ENCODE measurements at places on chromosomes 12 and 14.
A peak's percentile ranks its signal among the peaks of the same experiment; 100 is the strongest.

DNA sequence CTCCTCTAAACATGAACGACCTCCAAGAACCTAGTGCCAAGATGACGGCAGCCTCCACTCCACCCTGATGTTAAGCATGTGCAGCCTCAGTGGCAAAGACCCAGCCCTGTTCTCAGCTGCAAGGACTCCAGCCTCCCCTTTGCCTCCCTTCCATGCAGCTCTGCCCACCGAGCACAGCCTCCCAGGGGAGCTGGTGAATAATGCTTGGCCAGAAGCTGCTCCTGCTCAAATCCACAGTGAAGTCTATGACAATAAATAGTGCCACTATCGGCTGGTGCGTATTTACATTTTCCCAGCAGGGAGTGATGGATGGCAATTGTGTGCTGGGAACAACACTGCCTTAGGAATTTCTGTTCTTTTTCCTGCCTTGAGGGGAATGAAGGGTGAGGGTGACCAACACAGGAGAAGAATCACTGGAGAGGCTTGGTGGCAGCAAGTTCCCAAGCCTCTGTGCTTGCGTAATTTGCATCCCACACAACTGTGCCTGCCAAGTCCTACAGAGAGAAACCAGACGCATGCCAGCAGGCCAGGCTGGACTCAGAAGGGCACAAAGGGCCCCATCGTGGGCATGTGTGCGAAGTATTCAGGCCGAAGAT lies 29.9 kb upstream of the TC2N start:
- no peak for DNase-seq

DNA sequence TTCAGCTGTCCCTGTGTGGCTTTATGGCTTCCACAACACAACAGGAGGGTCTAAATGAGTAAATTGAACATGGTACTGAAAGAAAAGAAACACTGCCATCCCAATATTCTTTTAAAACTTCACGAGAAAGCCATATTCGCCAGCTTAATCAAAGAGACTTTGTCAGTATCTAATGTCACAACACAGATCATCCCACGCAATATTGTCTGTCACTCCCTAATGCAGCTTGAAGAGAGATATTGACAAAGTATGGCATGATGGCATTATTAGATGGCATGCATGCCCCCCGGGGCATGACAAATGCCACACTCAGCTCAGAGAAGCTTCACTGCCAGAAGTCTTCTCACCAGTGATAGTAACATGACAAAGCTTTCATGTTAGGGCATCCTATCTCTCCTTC lies 197.8 kb downstream of the TTC8 start:
- DNase-seq, result no peak

DNA sequence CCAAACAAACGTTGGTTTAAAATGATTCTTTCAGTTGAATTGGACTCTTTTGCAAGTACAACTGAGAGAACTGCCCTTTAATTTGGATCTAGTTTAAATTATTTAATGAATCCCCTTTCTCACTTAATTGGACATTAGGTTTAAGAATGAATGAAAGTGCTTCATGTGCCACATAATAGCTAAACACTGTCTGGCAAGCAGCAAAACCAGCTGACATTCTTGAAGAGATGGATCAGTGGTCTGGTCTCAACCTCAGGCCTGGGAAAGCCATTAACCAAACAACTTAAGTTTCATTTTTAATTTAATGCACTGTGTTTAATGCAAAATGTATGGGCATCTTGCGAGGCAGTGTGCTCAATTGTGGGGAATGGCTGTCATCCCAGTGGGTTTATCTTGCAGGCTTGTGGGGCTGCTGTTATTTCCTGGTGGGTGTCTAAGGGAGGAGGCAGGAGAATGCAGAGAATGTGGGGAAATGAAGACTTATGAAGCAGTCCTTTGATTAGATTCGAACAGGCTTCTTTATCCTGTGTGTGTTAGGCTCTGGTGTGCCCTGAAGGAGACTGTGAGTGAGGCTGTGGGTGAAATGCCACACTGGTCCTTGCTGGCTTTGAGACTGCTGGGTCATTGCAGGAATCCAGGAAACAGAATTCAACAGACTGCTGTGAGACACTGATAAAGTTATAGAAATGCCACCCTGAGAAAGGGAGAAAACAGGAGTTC lies 144.1 kb upstream of the PELI2 start:
- DNase-seq, result no peak

GRCh38 chr12:52848661-52849255 lies at the start of gene KRT78:
KRT78 (minus strand) TSS chr12:52848994; CDS start chr12:52848930, 64 bp downstream.
- DNase-seq, result no peak

DNA sequence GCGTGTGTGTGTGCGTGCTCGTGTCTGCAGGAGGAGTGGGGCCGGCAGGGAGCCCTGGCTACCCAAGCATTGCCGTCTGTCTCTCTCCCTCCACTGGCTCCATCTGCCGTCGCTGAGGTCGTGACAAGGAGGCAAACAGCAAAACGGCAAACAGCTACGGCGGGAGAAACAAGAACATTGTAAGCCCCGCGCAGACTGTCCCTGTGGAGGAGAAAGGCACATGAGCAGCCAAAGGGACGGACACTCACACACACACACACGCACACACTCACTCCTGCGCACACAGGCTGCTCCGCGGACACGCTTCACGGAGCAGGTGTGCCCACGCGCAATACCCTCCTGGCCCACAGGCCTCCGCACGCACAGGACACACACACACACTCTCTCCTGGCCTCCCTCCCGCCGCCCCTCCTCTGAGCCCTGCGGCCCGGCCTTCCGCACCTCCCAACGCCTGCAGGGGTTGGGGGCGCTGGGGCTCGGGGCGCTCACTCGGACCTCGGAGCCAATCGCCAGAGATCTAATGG lies 905 bp downstream of the CISTR start:
- DNase-seq, result no peak

- peak; percentile 30 for DNase-seq
These were observed 6.1 kb downstream of the METTL3 start for GRCh38 chr14:21505012-21505553.

DNA sequence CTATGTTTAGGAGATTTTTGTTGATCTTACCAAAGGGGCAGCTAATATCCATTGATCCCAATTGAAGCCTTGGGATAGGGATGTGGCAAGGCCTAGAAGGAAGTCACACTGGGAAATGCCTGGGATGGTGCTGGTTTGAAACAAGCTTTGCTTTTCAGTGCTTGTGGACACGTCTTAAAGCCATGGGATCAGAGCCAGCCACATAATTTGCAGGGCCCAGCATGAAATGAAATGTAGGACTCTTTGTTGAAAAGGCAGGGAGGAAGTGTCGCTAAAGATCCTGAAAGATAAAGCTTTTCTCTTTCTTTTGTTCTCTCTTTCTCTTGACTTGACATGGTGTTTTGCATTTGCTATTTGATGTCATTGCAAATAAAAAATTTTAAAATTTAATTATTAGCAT lies 5.0 kb downstream of the TTC9 start:
- no peak for DNase-seq

- no peak for DNase-seq
These were observed 217.1 kb downstream of the SLC38A4 start for GRCh38 chr12:46608431-46609272.

GRCh38 chr12:48862760-48863159 lies 2.9 kb downstream of the RND1 start:
- no peak for DNase-seq

DNA sequence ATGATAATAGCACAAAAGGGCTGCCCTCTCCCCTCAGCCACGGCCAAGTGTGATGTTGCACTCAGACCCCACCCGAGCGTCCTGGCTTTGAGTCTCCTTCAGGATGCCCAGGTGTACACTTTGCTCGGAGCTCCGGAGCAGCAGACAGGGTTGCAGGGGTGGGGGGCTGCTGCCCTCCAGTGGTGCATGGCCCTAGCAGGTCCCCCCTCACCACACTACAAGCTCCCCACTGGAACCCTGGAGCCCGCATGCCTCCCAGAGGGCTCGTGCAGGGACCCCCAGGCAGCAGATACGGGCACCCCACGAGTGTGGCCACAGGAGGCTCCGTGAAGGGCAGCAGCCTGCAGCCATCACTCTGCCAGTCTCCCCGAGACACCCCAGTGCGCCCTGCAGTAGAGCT lies 69.9 kb upstream of the C14orf180 start:
- DNase-seq, result no peak

- peak; percentile 32 for DNase-seq
These were observed 2.2 kb upstream of the RPS6KA5 start for GRCh38 chr14:91062600-91062999.

GRCh38 chr12:6118891-6119568 lies 5.4 kb downstream of the VWF start:
- no peak for DNase-seq

DNA sequence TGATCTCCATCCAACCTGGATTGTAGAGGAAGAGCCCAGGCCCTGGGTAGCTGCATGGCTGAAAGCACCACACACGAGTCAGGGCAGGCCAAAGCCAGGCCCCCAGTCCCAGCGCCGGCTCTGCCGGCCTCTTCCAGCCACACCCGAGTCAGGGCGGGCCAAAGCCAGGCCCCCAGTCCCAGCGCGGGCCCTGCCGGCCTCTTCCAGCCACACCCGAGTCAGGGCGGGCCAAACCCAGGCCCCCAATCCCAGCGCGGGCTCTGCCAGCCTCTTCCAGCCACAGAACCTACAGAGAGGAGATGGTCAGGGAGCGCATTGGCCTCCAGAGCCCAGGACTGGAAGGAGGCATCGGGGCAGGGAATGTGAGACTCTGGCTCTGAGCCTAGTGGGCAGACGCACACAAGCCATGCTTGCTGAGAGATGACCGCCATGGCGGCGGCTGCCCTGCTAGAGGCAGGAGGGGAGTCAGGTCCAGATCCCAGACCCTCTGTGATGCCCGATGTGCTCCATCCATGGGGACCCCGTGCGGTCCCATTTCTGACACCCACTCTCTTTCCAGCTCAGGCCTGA lies 30.2 kb downstream of the BEGAIN start:
- no peak for DNase-seq

GRCh38 chr12:59626382-59626781 lies 30.6 kb downstream of the SLC16A7 start:
- peak; percentile 10 for DNase-seq

- no peak for DNase-seq
These were observed 15.1 kb downstream of the CPNE8 start for GRCh38 chr12:38890102-38890855.

DNA sequence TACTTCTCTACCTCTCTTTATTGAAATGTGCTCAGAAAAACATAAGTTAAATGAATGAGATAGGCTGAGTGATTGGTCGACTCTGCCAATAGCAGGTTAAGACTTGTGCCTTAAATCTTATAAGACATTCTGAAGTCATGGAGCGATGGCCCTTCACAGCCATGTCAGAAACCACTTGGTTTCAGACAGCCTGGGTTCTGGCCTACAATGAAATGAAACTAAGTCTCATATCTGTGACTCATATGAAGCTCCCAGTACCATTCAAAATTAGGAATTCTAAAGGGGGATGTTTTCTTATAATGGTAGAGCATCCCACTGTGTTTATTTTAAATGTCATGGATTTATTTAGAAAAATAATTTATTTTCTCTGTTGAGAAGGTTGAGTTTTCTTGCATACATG lies 42.6 kb downstream of the PLXNC1 start:
- DNase-seq, result no peak

DNA sequence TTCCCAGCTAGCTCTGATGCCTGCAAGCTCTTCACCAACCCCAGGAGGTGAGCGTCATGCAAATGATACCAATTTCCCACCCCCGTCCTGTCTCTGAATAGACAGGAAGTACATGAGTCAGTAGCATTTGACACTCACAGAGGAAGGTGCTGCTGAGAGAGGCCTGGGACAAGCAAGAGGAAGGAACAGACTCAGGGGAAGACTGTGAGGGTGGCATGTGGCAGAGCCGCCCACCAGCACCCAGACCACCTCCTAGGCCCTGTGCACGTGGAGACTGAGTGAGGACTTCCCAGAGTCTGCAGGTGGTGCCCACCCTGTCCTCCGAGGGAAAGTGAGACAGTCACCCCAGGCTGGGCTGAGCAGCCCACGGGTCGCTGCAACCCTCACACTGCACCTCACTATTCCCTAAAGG lies 199.5 kb upstream of the SFSWAP start:
- peak; percentile 82 for DNase-seq

All from activated CD4-positive, alpha-beta T cell treated with anti-CD3 and anti-CD28 coated beads, Interleukin-2, Interleukin-6, amounts not matched to agents 100 ng/mL and 50 ng/mL, durations not matched to agents 16 hours and 8 hours (primary cell).